T follicular helper cell (primary cell): ENCODE measurements at places on chromosomes 7 and 10.

DNA sequence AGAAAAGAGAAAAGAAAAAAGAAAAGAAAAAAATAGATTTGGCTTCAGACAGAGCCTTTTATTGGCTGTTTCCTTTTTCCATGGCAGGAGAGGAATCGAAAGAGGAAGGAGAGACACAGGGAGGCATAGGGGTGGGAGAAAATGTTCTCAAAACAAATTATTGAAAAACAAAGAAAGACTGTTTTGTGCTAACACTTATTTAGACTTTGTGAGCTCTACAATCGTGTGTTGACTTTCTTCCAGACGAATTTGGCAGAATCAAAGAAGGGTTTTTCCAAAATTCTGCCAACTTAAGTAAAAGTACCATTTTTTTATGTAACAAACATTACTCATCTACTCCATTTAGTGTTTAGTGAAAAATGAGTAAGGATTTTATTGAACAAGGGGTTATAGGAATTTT lies 982.2 kb downstream of the REEP3 start:
- DNase-seq = no peak

- peak; percentile 58 for DNase-seq
These were observed 214.0 kb upstream of the PRSS1 start for GRCh38 chr7:142535123-142535779.

DNA sequence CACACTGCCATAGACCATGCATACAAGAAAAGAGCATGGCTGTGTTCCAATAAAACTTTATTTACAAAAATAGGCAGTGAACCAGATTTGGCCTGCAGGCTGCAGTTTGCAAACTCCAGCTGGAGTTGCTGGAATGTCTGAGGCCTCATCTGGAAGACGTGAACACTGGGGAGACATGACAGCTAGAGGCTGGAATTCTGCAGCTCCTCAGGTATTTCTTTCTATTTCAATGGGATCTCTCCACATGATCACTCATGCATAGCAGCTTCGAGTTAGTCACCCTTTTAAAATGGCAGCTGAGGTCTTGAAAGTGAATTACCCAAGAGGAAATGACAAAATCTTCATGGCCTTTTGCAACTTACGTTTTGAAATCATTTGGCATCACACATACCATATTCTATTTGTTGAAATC lies 52.6 kb upstream of the BET1 start:
- no peak for DNase-seq

GRCh38 chr7:158396301-158396905 lies 191.2 kb downstream of the PTPRN2 start:
- no peak for DNase-seq

DNA sequence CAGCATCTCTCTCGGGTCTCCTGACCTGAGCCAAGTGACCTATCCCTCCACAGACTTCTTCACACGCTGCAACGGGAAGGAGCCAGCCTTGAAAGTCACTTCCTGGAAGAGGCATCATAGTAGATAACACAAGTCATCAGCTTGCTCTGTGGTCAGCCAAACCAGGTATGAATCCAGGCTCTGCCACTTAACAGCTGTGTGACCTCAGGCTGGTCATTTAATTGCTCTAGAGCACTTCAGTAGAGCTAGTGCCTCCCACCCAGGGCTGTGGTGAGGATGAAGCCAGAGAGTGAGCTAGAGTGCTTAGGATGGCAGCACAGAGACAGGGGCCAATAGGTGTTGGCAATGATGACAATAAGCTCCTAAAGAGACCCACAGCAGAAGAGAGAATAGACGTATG lies 247.7 kb upstream of the ZMIZ1 start:
- DNase-seq = no peak

- no peak for DNase-seq
These were observed 98.3 kb downstream of the GLI3 start for GRCh38 chr7:42138691-42139090.

- DNase-seq = no peak
These were observed 199.0 kb upstream of the GRB10 start for GRCh38 chr7:50981743-50982142.

DNA sequence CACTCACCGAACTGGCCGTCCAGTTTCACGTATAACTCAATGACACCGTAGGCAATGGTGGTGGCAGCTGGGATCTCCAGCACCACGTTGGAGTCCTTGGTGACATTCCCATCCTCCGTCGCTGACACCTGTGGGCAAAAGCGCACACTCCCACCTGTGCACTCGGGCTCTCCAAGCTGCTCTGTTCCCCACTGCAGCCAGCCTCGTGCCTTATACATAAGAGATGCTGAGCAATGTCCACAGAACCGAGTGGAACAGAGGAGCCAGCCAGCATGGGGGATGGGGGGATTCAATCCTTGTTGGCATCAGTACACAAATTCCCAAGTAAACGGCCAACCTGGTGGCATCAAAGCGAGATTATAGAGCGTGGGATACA lies 40.0 kb downstream of the GSDME start:
- no peak for DNase-seq

DNA sequence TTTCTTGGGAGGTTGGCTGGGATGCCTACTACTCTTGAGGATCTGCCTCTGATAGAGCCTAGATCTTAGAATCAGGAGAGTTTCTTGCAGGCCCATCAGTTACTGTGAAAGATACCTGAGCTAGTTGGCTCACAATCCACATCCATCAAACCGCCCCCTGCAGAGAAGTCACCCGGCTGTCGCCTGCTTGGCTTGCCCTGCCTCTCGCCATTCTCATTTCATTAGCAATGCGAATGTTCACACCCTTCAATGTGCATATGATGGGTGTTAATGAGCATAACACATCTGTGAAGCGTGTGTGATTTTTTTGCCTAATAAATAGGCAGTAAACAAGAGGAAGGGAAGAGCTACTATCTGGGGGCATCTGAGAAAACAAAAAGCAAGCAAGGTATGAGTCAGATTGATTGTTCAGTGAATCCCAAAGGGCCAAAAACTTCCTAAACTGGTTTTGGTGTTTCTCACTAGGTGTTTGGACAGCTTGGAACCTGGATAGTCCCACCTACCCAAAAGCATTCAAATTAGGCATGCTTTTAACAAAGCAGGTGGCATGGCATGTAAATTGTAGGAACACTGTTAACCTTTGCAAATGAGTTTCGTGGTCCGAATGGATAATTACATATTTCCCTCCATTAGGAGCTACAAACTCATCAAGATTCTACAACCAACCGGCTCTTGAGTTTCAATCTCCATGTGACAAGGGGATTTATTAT lies 272.3 kb upstream of the C7orf33 start:
- no peak for DNase-seq

- DNase-seq = no peak
These were observed 28.5 kb downstream of the GSDME start for GRCh38 chr7:24728503-24729364.

GRCh38 chr7:139734395-139734794 lies 43.4 kb downstream of the HIPK2 start:
- no peak for DNase-seq

- no peak for DNase-seq
These were observed 7.0 kb downstream of the EBF3 start for GRCh38 chr10:129956876-129957673.
